AG04450 (cell line): ENCODE measurements at places on chromosomes 1 and 21.

DNA sequence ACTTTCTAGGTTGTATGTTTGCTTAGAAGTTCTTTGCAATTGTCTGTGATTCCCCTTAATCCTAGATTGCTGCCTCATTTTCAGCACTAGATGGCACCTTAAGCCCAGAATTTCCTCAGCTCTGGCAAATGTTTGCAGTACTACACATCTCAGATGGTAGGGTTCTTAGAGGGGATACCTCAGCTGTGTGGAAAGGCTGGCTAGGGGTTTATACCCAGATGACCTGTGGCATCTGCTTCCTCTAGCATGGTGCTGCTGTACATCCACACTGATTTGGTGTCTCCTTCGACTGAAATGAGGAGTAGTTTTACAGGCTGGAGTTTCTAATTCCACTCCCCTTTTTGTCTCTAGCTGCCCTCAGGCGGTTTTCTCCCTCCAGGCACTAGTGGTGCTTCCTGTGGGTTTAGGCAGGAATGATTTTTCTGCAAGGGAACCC is 23.5 kb downstream of the ASB17 start:
- DNase-seq: peak; percentile 11

GRCh38 chr1:181296180-181296579 is 187.1 kb upstream of the CACNA1E start:
- DNase-seq: no peak

- DNase-seq: no peak
Observed at GRCh38 chr1:36408479-36408878, 10.8 kb upstream of the LSM10 start.

- DNase-seq: no peak
Observed at GRCh38 chr1:81490614-81491013, 310.1 kb upstream of the ADGRL2 start.

DNA sequence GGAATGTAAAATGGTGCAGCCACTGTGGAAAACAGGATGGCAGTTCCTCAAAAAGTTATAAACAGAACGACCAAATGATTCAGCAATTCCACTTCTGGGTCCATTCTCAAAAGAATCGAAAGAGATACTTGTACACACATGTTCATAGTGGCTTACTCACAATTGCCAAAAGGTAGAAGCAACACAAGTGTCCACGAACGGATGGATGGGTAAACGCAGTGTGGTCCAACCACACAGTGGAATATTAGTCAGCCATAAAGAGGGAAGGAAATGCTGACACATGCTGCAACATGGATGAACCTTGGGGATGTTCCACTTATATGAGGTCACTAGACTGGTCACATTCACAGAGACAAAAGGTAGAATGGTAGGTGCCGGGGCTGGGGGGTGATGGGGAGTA is 5.3 kb downstream of the KRTAP10-1 start:
- DNase-seq: no peak
